ENCODE measurements at places on chromosomes 6 and 20.

GRCh38 chr6:115570331-115570730, 490.4 kb downstream of the FRK start:
- no peak for DNase-seq

DNA sequence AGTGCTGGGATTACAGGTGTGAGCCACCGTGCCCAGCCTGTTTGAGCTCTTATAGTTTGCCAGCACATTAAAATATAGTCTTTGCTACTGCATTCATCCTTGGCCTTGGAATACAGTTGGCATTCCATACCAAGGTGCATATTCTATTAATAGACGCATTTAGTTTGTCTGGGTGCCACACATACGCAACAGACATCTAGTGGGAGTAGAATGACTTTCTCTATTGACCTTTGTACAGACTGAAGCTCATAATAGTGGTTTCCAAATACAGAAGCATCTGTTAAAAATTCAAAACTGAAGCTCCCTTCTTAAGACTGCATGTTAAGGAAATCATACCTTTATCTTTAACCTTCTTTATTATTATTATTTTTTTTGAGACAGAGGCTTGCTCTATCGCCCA, 46.7 kb upstream of the FNDC1 start:
- DNase-seq, result no peak

GRCh38 chr6:39366931-39367618, 44.6 kb upstream of the KCNK16 start:
- DNase-seq, result no peak

GRCh38 chr6:129659590-129660345, 50.2 kb downstream of the ARHGAP18 start:
- no peak for DNase-seq

GRCh38 chr6:154122195-154122925, 83.3 kb downstream of the OPRM1 start:
- no peak for DNase-seq

- no peak for DNase-seq
Measured at GRCh38 chr6:133230052-133230451, 11.1 kb upstream of the EYA4 start.

DNA sequence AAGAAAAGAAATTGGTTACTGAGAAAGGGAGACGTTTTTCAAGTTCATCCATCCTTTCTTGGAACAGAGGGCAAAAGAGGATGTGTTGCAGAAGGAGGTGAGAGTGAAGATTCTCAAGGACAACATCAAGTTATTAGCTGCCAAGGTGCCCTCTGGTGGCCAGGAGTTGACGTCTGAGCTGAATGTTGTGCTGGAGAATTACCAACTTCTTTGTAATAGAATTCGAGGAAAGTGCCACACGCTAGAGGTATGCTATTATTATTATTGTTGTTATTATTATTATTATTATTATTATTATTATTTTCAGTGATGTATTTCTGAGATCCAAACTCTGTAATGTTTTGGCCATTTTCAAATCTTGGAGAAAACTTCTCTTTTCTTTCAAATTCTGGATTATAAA, 197.0 kb downstream of the UTRN start:
- no peak for DNase-seq

GRCh38 chr6:124334359-124334758, 530.7 kb downstream of the NKAIN2 start:
- DNase-seq, result no peak

GRCh38 chr6:138397128-138398122, 6.6 kb upstream of the HEBP2 start:
- DNase-seq, result no peak

DNA sequence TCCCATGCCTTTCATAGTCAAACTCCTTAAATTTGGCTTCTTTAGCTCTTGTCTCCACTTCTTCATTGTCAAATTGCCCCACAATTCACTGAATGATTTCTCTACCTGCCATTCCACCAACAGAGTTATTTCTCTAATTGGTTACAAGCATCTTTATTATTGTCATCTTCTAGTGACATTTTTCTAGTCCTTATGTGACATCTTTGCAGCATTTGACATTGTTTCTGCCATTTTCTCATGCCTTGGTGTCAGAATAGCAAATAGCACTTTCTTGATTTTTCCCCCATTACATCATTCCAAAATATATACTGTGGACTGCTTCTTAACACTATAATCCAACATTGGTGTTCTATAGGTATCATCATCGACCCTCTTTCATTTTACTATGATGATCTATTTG, 137.7 kb upstream of the HDDC2 start:
- DNase-seq, result no peak

DNA sequence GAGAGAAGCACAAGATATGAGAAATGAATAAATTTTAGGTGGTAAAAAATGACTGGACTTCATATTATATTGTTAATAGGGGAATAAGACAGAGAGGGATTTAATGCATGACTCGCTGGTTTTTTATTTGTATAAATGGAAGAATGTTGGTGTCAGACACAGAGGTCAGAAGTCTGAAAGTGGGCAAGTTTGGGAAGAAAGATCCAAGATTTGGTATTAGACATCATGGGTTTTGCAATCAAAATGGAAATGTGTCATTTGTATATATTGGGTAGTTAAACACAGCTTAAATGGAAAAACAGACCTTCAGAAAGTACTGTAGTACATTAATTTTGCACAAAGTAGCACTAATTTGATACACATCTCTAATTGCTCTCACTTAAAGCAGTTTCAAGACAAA, 96.2 kb downstream of the EYA4 start:
- no peak for DNase-seq

DNA sequence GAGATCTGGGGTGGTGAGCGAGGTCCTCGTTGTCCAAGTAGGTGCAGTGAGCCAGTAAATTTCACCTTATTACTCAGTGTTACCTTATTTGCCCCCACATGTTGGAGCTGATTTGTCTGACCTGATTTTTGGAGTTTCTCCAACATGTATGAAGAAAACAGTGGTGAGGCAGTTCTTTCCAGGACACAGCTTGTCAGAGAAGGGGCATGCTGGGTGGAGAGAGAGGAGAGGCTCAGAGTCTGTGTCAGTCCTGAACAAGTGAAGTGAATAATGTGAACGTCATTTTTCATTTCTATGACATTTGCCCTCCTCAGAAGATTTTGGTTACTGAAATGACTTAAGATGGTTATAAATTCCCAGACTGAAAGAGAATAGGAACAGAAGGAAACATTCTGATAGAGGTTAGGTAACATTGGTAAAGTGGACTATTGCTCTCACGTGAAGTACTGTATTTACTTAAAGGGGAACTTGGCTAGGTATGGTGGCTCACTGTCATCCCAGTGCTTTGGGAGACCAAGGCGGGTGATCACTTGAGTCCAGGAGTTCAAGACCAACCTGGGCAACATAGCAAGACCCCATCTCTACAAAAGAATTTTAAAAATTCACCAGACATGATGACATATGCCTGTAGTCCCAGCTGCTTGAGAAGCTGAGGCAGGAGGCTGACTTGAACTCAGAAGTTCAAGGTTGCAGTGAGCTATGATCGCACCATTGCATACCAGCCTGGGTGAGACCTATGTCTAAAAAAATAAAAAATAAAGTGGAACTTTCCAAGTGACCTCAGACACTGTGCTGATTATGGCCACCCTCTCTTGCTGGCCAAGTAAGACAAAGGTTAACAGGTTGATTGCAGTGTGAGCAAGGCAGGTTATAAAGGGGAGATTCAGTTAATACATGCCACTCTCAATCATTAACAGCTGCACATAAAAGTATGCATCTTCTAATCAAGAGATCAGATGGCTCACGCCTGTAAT, 184.3 kb downstream of the EDN1 start:
- no peak for DNase-seq

- no peak for DNase-seq
Measured at GRCh38 chr20:46607849-46608497, 43.3 kb downstream of the SLC13A3 start.

- no peak for DNase-seq
Measured at GRCh38 chr6:134535831-134536230, 217.9 kb upstream of the SGK1 start.

DNA sequence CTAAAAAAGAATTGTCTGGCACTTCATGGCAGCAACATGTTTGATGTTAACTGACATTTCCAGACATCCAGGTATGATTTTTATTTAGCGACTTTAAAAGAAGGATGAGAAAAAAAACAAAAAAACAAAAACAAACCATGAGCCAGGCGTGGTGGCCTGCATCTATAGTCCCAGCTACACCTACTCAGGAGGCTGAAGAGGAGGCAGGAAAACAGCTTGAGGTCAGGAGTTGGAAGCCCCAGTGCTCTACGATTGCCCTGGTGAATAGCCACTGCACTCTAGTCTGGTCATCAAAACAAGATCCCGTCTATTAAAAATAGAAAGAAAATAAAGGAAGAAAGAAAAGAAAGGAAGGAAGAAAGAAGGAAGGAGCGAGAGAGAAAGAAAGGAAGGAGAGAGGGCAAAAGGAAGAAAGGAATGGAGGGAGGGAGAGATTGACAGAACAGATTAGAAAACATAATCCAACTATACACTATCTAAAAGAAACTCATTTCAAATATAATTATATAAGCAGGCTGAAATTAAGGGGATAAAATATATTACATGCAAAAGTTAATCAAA, 141.6 kb downstream of the TRIM27 start:
- DNase-seq, result no peak

All from activated CD8-positive, alpha-beta memory T cell treated with anti-CD3 and anti-CD28 coated beads for 48 hours (primary cell).